ENCODE measurements at places on chromosomes 16 and 17. TPM values are rescaled to one million over a fixed set of nuclear protein-coding genes. Genes with fewer than 3 reads are reported as not detected.

DNA sequence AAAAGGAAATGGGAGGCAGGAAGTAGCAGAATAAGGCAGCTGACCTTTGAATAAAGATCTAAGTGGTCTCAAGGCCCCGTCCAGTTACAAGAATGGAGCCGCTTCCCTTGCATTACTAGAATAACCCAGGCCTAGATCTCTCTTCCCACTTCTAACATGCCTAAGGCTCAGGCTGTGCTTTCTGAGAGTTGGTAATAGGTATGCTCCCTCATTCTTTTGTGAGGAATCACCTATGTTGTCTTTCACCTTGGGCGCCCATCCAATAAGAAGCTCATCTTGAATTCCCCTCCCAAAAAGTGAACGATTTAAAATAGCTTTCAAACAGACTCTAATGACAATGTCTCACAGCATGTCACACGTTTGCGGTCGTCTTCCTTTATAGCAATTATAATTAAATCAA, 101.2 kb downstream of the KCNJ2 start:
- no peak for DNase-seq

The LRRC46 gene
- total RNA-seq: 0.38 TPM

The PRSS21 gene
- not detected for total RNA-seq

The WSB1 gene
- total RNA-seq: 83.4 TPM

The GPS1 gene
- total RNA-seq: 93.7 TPM

GRCh38 chr16:9302072-9302471, 210.6 kb downstream of the HAPSTR1 start:
- DNase-seq: no peak

- no peak for DNase-seq
Observed at GRCh38 chr16:84467256-84467655, 37.2 kb downstream of the MEAK7 start.

- no peak for DNase-seq
Observed at GRCh38 chr16:69017036-69017783, 88.2 kb upstream of the HAS3 start.

- DNase-seq: no peak
Observed at GRCh38 chr16:31409433-31409832, 16.3 kb downstream of the ITGAD start.

The MAPT gene
- 13.5 TPM for total RNA-seq

DNA sequence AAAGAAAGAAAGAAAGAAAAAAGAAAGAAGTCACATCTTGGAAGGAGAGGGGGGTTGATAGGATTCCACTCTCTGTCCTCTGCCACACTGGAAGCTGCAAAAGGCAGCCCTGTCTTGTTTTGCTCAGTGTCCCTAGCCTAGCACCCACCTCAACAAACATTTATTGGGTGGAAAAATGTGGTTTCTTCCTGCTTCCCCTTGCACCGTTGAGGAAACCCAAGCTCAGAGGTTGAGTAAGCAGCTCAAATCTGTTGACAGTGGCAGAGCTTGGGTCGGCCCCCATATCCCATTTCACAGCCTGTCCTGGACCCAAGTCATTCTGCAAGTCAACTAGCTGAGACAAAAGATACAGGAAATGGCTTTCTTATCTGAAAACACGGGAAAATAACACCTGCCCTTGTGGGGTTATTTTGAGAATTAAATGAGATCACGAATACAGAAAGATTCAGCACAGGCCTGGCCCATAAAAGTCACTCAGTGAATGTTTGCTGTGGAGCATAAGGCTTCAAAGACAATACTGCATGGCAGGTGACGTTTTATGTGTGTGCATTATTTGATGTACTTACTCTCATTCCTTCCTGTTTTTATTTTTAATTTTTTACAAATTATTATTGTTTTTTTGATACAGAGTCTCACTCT, 63.6 kb downstream of the SCNN1B start:
- DNase-seq: no peak

- no peak for DNase-seq
Observed at GRCh38 chr16:82440336-82440735, 186.4 kb upstream of the CDH13 start.

- no peak for DNase-seq
Observed at GRCh38 chr17:5672141-5672540, 87.8 kb upstream of the NLRP1 start.

- peak; percentile 67 for DNase-seq
Observed at GRCh38 chr16:2341456-2342447, 1.2 kb upstream of the ABCA3 start.

The LGALS9B gene
- not detected for total RNA-seq

GRCh38 chr17:78226055-78226758, 5.2 kb upstream of the TMEM235 start:
- DNase-seq: peak; percentile 2

The TP53TG3 gene
- total RNA-seq: not detected

The EIF4A3 gene
- 37.6 TPM for total RNA-seq

- DNase-seq: peak; percentile 66
Observed at GRCh38 chr17:81527591-81528383, at the start of gene FSCN2. FSCN2 (plus strand) TSS chr17:81528377; CDS start chr17:81528532, 155 bp downstream.

DNA sequence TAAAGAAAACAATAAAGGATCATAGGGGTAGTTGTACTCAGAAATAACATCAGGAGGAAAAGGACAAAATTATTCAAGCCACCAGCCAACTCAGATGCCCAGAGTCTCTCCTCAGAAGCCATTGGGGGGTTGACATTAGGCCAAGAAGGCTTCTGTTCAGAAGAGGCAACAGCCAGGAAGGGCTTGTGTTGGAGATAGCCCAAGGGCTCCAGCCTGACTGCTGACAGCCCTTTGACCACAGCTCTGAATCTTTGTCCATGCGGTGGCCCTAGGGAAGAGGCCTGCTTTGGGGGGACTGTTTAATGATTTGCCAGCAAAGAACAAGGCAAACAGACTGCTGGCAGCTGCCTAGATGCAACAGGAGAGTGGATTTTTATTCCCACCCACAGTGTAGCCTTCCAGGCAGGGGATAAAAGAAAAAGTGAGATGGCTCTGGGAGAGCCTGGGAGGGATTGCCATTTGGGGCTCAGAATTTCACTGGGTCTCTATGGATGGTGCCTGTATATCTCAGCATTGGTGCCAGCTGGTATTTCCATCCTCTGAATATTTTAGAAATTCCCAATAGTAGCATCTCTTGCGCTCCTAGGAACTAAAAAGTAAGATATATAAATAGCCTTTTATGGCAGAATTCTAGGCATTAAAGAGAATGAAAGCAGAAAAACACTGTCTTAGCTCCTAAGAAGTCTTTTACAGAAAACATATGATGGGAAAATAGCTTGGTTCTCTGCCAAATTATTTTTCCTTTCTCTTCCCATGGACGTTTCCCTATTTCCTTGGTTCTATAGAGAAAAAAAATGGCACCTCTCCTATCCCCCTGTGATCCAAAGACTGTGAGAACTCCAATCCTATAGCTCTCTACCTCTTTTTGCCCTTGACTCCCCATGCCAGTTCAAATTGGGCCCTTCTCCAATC, 29.4 kb upstream of the SUPT4H1 start:
- no peak for DNase-seq

- DNase-seq: no peak
Observed at GRCh38 chr16:77306075-77306474, 106.9 kb downstream of the SYCE1L start.

GRCh38 chr16:17365591-17366298, 105.0 kb downstream of the XYLT1 start:
- no peak for DNase-seq

- no peak for DNase-seq
Observed at GRCh38 chr16:17565605-17566004, 94.8 kb upstream of the XYLT1 start.

The SCIMP gene
- 3.0 TPM for total RNA-seq

The ADAD2 gene
- not detected for total RNA-seq
